Esophagus mucosa (tissue), 1 donor: ENCODE measurements at places on chromosomes 16 and 17.
A peak's percentile ranks its signal among the peaks of the same experiment; 100 is the strongest.

DNA sequence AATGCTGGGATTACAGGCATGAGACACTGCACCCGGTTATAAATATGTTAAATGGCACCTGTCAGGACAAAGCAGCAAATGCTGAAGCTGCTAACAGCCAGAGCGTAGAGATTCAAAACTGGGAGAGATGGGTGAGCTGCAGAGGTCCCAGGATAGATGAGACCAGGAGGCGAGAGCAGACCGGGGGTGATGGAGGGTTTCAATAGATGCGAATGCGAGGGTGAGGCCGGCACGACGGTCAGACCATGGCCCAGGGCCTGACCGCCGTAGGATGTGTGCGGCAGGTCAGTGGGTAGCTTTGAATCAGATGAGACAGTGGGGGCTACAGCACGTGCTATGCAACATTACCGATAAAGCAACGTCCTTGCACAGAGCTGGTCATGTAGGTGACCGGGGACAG, 14.3 kb downstream of the CCDC40 start:
- no peak for ATAC-seq

DNA sequence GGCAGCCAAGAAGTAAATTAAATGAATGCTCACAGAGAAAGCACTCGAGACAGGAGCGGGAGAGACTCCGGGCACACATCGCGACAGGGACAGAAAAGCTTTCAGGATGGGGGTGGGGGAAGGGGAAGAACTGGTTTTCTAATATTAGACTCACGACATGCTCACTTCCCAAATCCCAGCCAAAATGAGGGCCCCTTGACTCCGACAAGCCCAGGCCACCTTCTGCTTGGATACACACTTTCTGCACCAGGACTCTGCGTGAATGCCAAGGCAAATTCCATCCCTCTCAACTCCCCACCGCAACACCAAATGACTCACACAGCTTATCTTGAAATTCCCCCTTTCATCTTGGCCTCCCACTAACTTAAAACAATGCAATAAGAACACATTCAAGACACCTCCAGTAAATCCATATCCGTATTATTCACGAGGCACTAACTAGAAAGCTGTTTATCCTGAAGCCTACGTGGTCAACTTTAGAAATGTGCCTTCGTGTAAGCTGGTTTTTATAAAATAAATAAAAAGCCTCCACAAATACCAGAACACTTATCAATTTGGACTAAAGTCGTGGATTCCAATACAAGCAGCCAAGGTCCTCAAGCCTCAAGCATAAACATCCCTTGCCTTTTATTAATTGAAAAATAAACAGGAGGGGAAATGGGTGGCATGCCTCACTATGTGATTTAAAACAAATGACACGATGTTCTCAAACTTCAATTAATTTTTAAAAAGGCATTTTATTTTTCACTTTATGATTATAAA, 46.1 kb downstream of the NXN start:
- peak; percentile 45 for ATAC-seq

- no peak for ATAC-seq
Observed at GRCh38 chr17:78808163-78808562, 26.1 kb upstream of the CYTH1 start.

DNA sequence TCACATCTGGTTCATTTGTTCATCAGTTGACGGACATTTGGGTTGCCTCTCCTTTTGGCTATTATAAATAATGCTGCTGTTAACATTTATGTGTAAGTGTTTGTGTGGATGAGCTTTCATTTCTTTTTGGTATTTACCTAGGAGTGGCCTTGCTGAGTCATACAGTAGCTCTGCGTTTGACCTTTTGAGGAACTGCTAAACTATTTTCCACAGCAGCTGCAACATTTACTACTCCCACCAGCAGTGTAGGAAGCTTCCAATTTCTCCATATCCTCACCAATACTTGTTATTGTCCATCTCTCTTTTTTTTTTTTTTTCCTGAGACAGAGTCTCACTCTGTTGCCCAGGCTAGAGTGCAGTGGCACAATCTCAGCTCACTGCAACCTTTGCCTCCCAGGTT, 20.7 kb upstream of the PLCG2 start:
- ATAC-seq = peak; percentile 82

- no peak for ATAC-seq
Observed at GRCh38 chr16:35724551-35724950, 2265.1 kb downstream of the TP53TG3F start.

DNA sequence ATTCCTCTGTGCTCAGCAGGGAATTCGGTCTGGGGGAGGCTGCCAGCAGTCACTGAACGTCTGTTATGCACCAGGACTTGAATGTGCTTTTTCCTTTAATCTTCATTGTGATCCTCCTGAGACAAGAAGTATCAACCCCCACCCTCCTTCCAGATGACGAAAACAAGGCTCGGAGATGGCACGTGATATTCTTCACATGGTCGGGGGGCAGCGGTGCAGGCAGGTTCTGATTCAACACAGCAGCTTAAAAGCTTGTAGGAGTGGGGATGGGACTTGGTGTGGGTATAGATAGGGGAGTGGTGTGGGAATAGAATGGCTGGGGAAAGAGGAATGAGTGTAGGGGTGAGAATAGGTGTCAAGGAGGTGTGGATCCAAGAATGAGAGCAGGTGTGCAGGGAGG, 6.4 kb downstream of the NECAB2 start:
- no peak for ATAC-seq

DNA sequence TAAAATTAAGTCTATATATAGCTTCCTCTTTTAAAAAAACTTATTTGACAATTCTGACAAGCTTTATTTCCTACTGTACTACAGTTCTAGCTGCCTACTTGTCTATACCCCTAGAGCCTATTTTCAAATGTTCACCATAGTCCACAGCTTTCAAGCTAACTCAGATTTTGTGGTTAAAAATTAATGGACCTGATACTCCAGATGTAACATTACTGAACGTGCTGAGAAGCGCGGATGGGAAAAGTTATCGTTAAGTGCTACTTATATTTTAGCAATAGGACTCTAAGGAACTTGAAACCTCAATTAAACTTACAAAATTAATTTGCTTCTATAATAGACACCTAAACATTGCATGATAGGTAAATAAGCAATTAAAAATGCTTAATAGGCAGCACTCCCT, 31.2 kb downstream of the GNA13 start:
- no peak for ATAC-seq

GRCh38 chr17:73841431-73842060, 197.3 kb upstream of the SDK2 start:
- peak; percentile 50 for ATAC-seq

GRCh38 chr16:73364413-73364812, 316.5 kb upstream of the ZFHX3 start:
- no peak for ATAC-seq

DNA sequence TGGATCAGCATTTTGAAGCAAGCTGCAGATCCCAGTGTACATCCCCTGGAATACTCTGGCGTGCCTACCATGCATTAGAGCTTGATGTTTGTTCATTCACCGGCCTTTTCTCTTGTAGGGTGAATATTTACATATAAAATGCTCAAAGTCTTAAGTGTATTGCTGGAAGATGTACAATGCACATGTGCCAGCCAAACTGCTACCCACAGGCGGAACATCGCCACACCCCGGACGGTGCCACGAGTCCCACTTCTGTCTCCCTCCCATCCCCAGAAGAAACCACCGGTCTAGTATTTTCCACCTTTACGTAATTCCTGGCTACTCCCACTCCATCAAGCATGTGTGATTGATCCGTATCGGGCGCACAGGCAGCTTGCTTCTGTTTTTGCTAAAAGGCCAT, 4.1 kb downstream of the SLC38A8 start:
- ATAC-seq = no peak

DNA sequence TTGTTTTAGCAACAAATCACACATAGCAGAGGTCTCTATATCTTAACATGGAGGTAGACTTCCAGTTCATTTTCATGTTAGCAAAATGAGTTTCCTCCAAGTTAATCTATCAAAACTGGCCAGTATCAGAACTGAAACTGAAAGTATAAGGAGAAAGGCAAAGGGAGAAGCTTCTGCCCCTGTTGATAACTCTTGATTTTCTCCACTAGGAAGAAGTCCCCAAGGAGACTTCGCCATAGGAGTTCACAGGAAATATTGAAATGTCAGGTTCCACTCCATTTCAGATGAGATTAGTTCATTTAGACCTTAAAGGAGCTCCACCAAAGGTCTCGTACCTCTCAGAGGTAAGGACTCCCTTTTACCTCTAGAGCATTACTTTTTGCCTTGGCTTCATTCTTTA, 1.2 kb upstream of the OGFOD3 start:
- ATAC-seq = no peak

DNA sequence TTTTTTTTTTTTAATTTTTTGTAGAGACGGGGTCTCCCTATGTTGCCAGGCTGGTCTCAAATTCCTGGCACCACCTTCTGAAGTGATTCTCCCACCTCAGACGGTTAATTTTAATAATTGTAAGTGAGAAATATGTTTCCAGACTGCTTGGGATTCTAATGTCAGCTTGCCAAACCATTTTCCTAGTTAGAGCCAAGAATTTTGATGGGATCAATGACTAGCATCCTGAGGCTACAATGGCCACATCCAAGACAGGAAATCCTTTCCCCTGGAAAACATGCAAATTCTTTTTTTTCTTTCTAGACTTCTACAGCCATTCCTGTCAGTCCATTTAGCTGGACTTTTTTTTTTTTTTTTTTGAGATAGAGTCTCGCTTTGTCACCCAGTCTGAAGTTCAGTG, 32.6 kb downstream of the IGF2BP1 start:
- ATAC-seq = no peak

DNA sequence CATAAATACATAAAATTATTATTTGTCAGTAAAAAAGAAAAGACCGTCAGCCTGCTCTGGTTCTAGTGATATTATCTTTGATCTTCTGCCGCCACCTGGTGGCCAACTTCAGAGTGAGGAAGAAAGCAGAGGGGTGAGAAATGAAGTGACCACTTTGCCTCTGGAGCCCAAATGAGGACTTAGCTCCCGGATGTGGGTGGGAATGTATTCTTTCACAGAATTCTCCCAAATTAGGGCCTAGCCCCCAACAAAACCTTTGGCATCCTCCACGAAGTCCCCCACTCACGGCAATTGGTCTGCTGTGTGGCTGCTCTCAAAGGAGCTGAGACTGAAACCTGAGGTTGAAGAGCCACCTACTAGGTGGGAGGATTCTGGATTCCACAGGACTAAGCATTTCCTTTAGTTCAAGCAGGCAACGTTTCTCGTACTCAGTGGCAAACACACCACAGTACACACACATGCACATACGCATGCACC, 4.9 kb upstream of the ZNF267 start:
- peak; percentile 53 for ATAC-seq

DNA sequence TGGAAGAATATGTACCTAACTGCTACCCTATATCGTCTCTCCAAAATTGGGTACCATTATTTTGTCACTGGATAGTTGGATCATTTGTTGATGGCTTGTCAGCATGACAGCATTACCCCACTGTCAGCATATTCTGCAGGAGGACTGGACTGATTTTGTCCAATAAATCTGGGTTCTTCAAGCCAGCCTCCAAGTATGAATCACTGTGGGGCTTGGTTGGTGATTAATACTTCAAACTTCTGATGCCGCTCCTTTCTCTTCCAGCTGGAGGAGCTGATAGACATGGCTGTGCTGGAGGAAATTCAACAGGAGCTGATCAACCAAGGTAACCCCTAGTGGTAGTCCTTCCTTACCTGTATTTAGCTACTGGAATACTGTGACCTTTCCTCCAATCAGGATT, 2.5 kb downstream of the RPAIN start:
- peak; percentile 50 for ATAC-seq

DNA sequence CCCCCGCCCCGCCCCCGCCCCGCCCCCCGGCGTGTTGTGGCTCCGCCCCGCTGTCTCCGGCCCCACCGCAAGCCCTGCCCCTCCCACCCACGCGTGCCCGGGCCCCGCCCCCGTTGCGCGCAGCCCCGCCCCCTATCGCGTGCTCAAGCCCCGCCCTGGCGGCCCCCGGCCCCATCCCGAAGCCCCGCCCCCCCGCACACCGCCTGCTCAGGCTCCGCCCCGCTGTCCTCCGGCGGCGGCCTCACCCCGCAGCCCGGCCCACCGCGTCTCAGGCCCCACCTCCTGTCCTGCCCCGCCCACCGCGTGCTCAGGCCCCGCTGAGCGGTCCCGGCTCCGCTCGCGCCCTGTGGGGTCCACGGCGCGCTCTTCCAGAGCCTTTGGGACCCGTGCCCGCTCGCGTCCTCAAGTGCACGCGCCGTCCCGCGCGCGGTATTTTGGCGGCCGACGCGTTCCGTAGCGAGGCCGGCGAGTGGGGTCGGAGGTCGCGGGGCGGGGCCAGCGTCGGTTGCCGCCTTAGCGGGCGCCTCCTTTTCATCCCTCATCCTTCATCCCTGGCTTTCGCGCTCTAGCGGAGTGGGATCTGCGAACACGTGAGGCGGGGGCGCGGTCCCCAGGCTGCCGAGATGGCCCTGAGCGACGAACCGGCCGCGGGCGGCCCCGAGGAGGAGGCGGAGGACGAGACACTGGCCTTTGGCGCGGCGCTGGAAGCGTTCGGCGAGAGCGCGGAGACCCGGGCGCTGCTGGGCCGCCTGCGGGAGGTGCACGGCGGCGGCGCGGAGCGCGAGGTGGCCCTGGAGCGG, at the start of gene TBCD:
TSS of gene TBCD (plus strand) at position 495 of the 800 bp plus-strand sequence. CDS start at position 624, 129 bp downstream.
- peak; percentile 87 for ATAC-seq

GRCh38 chr17:28846231-28846630, 3.6 kb upstream of the FAM222B start:
- ATAC-seq = no peak

DNA sequence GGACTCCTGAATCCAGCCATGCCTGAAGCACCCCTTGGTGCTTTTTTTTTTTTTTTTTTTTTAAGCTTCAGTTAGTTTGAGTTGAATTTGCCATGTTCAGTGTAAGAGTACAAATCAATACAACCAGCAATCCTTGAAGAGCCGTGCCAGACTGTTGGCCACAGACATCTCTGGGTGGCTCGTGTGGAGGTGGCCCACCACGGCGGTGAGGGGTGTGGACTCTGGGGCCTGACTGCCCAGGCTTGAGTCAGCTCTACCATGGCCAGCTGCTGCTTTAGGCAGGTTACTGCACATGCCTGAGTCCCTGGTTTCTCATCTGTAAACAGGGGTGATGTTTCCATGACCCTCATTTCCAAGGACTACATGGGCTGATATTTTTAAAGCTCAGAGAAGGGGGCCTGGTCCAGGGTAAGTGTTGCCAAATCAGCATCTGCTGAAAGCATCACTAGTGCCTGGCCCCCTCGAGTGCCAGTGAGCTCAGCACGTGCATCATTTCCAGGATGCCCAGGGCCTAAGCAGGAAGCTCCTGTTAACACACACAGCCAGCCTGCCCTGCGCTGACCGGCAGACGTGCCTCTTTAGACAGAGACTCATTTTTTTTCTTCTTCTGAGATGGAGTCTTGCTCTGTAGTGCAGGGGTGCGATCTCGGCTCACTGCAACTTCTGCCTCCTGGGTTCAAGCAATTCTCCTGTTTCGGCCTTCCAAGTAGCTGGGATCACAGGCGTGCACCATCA, 90.1 kb downstream of the DNAH17 start:
- no peak for ATAC-seq

GRCh38 chr16:57997176-57997527, 3.3 kb downstream of the ZNF319 start:
- ATAC-seq = no peak

- ATAC-seq = peak; percentile 85
Observed at GRCh38 chr16:50457423-50457822, 88.6 kb upstream of the BRD7 start.

- peak; percentile 71 for ATAC-seq
Observed at GRCh38 chr17:56172517-56172982, 19.3 kb downstream of the ANKFN1 start.
